ENCODE measurements at places on chromosomes 11 and 22.

- peak; percentile 92 for DNase-seq
Observed at GRCh38 chr11:76208438-76209374, 2.4 kb upstream of the WNT11 start.

- DNase-seq, result no peak
Observed at GRCh38 chr11:116576526-116576925, 196.3 kb downstream of the BUD13 start.

DNA sequence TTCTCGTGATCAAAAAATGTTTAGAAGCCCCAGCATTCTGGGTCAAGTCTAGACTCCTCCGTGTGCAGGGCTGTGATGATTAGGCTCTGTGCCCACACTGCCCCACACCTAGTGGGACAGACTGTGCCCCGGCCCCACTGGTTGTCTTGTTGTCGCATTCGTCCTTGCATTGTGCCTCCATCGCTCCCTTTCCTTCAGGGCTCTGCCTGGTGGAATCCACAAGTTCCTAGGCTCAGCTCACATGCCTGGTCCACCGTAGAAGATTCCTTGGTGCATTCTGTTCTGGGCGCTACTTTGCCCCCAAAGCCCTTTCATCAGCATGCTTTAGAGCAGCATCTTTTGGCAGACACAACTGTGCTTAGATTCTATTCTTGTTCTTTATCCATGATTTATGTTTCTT lies 23.5 kb upstream of the THY1 start:
- DNase-seq, result no peak

- DNase-seq, result no peak
Observed at GRCh38 chr11:36030731-36031281, 86.9 kb downstream of the LDLRAD3 start.

DNA sequence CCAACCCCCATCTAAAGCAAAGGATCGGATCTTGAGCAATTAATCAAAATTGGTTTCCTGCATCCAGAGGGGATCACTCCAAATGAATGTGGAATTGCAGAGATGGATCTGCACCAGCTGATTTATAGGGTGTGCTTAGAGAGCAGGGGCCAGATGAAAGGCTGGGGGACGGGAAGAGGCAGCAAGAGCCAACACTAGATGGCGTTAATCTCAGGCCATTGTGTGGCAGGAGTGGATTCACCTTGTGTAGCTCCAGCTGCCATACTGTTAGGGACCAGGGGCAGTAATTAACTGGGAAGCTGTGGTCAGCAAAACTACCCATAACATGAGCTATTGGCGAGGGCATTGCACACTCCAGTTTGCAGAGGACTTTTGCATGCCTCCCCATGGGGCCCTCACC lies 35.6 kb downstream of the SERPINH1 start:
- no peak for DNase-seq

DNA sequence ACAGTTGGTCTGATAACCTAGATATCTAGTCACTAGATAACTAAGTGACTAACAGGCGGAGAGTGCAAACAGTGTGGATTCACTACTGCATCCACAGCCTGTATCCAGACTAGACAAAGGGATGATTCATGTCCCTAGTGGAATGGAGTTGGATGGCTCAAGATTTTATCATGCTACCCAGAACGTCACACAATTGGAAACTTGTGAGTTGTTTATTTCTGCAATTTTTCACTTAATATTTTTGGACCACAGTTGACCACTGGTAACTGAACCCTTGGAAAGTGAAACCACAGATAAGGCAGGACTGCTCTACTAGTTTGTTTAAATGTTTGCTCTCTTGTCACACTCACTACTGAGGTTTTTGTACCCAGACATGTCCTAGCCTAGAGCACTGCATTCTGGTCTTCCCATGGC lies 76.0 kb downstream of the UBASH3B start:
- DNase-seq, result no peak

DNA sequence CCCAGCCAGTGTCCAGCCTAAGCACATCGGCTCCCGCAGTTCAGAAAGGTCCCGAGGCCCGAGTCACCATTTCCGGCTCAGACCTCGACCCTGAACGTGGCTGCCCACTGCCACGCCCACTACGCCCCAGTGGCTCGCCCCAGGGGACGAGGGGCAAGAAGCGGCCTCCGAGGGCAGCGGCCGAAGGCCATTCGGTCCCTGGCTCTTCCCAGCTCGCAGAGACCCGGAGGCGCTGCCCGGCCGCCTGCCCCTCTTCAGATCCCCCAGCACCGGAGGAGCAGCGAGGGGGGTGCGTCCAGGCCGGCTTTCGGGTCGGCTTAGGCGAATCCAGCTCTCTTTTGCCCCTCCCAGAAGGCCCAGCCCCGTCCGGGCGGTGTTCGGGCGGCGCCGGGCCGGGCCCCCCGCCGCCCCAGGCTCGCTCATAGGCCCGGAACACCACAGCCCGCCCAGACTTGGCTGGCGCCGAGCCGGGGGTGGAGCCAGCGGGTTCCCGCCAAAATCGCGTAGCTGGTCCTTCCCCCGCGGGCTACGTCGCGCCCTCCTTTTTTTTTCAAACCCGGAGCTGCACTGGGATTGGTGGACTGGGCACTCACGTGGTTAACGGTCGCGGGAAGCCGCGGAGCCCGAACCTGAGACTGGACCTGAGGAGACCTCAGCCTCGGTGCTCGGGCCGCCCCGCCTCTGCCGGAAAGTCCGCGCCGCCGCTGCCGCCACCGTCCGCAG lies at the start of gene WEE1:
Gene WEE1 (plus strand): TSS at position 619 of the 723 bp plus-strand sequence. CDS start 264 bp downstream, outside the sequence.
- peak; percentile 99 for DNase-seq

DNA sequence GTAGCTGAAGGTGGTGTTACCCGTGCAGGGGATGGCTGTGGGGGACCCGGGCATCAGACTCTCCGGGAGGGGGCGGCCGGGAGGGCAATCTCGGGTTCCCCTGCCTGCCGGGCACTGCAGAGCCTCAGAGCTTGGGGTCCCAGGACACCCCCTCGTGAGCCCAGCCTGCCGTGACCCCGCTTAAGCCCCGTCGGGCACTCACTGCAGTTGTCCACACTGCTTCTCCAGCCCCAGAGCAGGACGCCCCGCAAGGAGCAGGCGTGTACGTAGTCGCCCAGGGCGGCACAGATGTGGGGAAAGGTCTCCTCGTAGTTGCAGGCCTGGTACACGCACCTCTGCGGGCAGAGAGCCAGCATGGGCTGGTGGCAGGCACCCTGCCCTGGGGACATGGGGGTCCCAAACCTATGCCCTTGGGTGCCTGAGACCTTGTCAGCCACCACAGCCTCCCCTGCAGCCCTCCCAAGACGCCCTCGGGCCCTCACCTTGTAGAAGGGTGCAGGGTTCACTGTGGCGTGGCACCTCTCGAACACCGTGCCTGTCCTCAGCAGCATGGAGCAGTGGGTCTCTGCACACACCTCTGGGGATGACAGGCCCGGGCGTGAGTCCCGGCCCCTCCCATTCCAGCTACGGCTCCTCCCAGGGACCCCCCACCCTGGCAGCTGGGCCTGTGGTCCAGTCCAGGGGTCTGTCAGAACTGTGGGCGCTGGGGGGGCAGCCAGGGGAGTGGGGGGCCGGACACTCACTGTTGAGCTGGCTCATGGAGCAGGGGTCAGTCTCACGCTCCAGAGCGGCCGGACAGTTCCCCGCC lies 8.8 kb downstream of the MUC6 start:
- DNase-seq, result no peak

GRCh38 chr22:25696763-25697162 lies 45.2 kb upstream of the MYO18B start:
- no peak for DNase-seq

DNA sequence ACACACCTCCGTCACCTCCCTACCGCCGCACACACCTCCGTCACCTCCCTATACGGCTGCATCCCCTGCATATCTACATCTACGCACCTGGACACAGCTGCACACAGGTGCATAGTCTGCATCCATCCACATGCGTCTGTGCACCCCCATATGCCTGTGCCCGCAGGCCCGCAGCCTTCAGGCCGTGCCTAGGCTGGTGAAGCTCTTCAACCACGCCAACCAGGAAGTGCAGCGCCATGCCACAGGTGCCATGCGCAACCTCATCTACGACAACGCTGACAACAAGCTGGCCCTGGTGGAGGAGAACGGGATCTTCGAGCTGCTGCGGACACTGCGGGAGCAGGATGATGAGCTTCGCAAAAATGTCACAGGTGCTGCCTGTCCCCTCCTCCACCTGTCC lies 4.8 kb downstream of the PKP3 start:
- no peak for DNase-seq

GRCh38 chr11:111019871-111020670 lies 225.5 kb upstream of the POU2AF2 start:
- no peak for DNase-seq

DNA sequence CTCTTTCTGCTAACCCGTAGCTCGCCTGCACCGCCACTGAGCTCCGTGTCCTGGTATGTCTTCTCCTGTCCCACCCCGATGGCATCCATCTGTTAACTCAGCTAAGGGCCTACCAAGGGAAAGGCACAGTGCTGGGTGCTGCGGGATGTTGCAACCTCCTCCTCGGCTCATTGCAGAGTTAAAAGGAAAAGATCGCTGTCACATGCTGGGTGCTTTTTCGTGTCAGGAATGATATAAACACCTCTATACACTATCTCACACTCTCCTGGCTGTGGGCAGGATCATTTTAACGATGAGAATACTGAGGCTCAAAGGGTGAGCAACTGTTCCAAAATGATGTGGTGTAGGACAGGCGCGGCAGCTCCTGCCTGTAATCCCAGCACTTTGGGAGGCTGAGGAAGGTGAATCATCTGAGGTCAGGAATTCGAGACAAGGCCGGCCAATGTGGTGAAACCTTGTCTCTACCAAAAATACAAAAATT lies 10.1 kb downstream of the TXN2 start:
- DNase-seq, result no peak

- DNase-seq, result no peak
Observed at GRCh38 chr11:88814076-88814475, 251.7 kb downstream of the GRM5 start.

DNA sequence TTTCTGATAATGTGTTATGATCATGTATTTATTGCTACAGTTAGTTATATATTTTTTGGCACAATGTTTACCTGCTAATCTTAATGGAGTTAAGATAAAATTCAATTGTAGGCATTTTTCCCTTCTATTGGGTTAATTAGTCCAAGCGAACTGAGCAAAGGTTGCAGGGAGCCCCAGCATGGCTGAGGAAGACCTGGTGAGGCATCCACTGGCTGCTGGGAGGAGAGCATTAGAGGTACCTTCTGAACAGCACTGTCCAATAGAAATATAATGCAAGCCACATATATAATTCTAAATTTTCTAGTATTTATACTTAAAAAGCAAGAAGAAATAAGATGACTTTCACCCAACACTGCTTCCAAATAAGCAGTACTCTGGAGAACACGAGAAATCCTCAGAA lies 689 bp upstream of the TMEM126A start:
- no peak for DNase-seq

GRCh38 chr11:8801121-8801520 lies 109.9 kb upstream of the AKIP1 start:
- DNase-seq, result no peak

GRCh38 chr11:126181939-126182730 lies 29.3 kb downstream of the RPUSD4 start:
- no peak for DNase-seq

- no peak for DNase-seq
Observed at GRCh38 chr11:72673943-72674828, at the start of gene PDE2A. PDE2A (minus strand) TSS chr11:72674422; CDS start chr11:72674207, 215 bp downstream.

GRCh38 chr11:118771547-118772288 lies 19.2 kb downstream of the DDX6 start:
- DNase-seq, result no peak

DNA sequence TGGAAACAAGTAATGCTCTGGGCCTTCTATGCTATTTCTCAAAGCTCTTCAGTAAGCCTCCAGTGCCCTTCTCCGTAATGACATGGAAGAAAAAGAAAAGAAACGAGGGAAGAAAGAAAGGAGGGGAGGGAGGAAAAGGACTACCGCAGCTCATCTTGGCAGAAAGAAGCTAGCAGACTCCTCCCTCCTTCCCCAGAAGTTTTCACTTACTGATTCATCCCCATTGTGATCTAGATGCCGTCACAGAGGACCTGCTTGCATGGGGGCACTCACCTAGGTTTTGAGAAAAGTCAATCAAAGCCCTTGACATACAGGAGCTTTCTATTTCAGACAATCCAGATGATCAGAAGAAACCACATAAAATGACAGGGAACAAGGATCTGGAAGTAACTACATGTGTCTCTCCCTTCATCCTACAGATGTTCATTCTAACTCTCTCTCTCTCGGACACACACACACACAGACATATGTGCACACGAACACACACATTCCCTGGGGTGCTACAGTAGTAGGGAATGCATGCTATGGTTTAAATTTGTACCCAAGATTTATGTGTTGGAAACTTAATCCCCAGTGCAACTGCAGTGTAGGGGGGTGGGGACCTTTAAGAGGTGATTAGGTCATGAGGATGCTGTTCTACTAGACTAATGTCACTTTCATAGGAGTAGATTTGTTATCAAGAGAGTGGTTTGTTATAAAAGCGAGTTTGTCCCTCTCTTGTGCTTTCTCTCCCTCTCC lies 37.6 kb upstream of the RCN1 start:
- DNase-seq, result no peak

DNA sequence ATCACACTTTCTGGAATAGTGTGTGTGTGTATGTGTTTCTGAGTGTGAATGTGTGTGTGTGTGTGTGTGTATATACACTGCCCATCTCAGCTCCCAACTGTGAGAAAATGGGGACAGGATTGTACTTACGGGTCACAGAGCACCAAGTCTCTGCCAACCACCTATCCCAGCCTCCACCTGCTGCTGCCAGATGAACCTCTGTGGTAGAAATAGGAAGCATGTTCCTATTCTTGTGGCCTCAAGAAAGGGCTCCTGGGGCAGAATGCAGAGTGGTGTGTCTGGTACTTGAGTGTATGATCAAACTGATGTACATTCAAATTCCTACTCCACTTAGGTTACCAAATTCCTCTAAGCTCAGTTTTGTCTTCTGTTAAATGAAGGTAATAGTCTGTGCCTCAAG lies 14.6 kb downstream of the UBASH3B start:
- no peak for DNase-seq

DNA sequence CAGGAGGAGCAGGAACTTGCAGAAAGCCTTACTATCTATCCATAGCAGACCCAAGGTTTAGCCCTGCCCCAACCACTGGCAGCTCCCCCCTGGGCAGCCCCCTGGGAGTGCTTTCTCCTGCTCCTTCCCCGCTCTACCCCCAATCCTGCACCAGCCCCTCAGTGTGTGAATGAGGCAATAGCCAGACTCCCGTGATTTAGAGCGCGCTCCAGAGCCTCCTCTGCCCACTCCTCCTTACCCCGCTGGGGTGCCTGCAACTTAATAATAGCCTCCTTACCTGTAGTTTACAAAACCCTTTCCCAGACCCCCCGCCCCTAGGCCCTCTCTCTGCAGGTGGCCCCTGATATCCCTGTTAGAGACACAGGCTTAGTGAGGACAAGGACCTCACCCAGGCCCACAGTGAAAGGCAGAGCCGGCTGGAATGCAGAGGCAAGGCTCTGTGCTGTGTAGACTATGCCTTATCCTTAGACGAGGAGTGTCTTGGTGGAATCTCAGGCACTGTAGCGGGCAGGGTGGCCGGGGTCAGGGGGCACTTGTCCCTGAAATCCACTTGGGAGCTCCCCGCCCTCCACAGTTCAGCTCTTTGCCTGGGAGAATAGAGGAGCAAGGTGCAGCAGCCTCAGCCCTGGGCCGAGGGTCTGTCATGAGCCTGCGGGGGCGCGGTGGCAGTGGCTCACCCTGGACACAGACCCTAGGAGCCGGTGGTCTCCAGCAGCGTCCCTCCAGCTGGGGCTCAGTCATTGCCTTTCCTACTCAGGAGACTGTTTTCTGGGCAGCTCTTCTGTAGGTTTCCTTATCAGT lies 4.3 kb upstream of the CARNS1 start:
- DNase-seq, result no peak

- DNase-seq, result no peak
Observed at GRCh38 chr11:32939046-32939445, 46.4 kb downstream of the QSER1 start.

GRCh38 chr11:68950762-68951161 lies 30.0 kb downstream of the MRGPRD start:
- DNase-seq, result no peak

- DNase-seq, result no peak
Observed at GRCh38 chr11:112082729-112083128, 3.8 kb downstream of the TIMM8B start.

Measured in activated effector memory CD4-positive, alpha-beta T cell treated with anti-CD3 and anti-CD28 coated beads, Interleukin-2, amount 50 U/mL, for 16 hours (primary cell).